Activated CD8-positive, alpha-beta memory T cell treated with anti-CD3 and anti-CD28 coated beads for 4 hours (primary cell): ENCODE measurements at places on chromosomes 7 and 10.

DNA sequence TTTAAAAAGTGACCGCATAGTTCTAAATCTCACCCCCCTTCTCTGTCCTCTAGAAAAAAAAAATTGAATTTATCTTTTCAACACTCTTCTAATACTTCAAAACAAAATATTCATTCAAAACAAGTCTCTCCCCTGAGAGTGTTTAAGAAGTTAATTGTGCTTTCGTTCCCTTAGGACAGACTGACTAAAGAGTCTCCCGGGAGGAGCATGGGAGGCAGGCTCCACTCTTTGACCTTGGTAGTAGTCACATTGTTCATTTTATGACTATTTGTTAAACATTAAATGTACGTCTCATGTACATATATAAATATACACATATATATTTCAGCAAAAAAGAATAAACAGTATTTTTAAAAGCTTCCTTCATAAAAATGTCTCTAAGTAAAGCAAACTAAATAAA, 35.3 kb upstream of the SPOCK2 start:
- no peak for DNase-seq

GRCh38 chr7:134766779-134767519, 12.5 kb upstream of the CALD1 start:
- no peak for DNase-seq

DNA sequence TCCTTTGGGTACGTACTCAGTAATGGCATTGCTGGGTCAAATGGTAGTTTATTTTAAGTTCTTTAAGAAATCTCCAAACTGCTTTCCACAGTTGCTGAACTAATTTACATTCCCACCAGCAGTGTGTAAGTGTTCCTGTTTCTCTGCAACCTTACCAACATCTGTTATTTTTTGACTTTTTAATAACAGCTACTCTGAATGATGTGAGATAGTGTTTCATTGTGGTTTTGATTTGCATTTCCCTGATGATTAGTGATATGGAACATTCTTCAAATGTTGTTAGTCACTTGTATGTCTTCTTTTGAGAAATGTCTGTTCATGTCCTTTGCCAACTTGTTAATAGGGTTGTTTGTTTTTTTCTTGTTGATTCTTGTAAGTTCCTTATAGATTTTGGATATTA, 558.9 kb downstream of the SH2D4B start:
- no peak for DNase-seq

- DNase-seq = no peak
Measured at GRCh38 chr7:99731638-99732374, 3.2 kb downstream of the CYP3A7 start.

- no peak for DNase-seq
Measured at GRCh38 chr10:2659660-2660209, 407.6 kb upstream of the PFKP start.

GRCh38 chr7:44982970-44983369, 4.2 kb upstream of the MYO1G start:
- no peak for DNase-seq

DNA sequence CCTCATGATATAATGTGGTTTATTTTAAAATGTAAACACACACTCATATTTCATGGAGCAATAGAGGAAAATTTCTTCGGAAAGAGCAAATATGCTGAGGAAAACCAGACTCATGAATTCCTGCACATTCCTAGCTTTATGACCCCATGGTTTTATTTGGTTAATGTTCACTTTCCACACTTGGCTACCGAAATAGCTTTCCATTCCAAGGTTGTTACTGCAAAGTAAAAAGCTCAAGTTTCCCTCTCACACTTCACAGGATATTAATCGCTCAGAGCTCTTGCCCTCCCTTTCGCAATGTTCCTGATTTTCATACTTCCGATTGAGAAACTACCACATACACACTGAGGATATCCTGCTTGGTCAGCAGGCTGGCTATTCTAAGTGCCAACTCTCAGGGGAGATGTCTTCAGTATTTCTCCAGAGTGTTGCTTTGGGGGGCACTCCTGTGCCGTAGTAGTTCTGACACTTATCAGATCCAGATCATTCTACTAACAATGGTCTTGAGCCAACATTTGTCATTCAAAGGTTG, 77.5 kb upstream of the STEAP1B start:
- no peak for DNase-seq

GRCh38 chr7:96993094-96993865, 12.1 kb upstream of the DLX6 start:
- DNase-seq = no peak

DNA sequence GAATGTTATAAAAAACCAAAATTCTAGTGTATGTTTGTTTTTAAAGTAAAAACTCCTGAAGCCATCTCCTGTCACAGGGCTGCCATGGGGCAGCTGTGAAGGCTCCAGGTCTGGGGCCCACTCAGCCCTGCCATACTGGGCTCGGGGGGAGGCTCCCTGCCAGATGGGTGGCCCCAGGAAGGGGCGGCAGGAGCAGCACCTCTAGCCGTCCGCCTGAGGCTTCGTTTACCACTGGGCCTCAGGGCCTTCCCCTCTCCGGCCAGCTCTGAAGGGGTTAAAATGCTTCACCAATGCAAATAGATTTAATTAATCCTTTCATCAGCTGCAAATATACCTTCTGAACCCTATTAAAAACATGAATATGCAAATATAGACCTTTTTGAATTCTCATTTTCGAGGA, 139.0 kb downstream of the ELFN1 start:
- no peak for DNase-seq

- no peak for DNase-seq
Measured at GRCh38 chr10:120342115-120342714, 114.8 kb upstream of the PLPP4 start.

GRCh38 chr7:128880791-128881457, 18.3 kb downstream of the ATP6V1F start:
- DNase-seq = no peak

GRCh38 chr7:136698977-136699376, 169.5 kb upstream of the CHRM2 start:
- DNase-seq = no peak

DNA sequence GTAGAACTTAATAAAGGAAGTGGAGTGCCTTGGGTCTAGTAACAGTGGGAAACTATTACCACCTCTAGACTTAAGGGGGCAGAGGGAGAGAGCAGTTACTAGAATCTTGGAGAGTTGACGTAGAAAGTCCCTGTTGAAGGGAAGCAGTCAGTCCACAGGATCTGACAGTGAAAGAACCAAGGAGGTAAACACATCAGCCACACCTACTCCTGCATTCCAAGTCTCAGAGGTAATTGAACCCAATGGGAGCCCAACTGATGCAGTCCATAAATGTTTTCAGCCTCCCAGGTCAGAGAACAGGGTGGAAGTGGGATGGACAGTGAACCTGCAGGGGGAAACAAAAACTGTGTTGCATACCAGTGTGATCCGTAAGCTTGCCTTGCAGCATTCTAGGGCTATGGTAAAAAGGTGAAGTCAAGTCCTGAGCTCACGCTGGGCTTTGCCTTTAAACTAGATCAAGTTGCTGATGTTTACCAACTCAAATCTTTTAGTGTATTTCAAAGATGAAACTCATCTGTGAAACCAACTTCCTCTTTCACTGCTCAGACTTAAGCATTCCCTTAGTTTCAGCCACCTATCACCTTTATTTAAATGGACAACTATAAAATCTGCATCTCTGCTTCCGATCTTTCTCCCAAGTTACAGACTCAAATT, 57.2 kb downstream of the SLC16A12 start:
- no peak for DNase-seq

GRCh38 chr10:17220652-17221100, 7.4 kb upstream of the VIM start:
- DNase-seq = no peak

DNA sequence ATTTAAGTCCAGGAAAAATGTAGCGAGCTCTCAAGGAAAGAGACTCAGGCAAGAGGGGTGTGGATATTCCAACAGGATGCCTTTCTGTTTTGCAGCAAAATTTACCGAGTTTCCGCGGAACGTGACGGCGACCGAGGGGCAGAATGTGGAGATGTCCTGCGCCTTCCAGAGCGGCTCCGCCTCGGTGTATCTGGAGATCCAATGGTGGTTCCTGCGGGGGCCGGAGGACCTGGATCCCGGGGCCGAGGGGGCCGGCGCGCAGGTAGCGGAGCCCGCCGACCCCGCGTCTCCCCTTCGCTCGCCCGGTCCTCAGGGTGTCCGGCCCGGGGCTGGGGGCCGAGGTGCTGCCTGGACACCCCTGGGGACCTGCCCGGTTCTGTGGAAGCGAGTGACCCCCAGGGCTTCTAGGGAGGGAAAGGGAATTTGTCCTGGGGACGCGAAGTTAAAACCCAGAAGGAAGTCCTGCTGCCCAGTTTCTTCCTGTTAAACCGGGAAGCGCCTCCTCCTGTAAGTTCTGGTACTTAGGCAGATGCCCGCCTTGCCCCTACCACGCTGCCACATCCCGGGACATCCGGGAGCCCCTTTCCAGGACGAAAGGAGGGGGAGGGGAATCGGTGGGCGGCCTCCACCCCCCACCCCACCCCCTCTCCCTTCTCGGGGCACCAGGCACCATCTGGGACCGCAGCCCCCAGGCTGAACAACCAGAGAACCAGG, 2.5 kb downstream of the VSTM2A start:
- DNase-seq = no peak

- no peak for DNase-seq
Measured at GRCh38 chr7:105014693-105015389, 836 bp downstream of the KMT2E start.

DNA sequence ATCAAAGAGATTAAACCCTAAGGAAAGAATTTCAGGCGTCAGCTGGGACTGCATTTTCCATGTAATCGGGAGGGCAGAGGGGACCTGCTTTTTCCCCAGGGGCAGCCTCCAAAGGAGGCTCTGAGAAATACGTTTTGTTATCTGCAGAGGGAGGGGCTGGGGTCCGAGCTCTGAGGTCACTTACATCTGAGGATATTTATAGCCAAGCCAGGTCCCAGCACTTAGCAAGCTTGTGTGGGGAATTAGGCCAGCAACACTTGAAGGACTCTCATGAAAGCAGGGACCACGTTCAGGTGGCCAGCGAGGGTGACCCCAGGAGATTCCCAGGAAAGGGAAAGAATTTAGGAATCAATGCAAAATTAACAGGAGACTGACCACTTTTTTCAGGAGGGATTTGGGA, 20.6 kb upstream of the GDI2 start:
- DNase-seq = no peak

DNA sequence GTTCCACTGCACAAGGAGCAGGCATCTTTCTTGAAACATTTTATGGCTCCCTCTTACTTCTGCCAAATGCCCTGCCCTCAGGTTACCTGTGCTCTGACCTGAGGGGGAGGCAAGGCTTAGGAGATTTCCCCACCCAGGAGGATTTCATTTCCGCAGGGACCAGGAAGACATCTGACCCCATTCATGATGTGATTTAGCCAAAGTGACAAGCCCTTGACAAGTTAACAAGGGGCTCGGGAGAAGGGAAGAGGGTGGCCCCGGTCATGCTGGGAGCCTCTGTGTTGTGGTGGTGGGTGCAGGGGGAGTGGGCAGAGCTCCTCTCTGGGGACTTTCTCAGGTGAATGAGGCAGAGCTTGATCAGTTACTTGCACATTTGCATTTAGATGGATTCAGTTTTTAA, 18.9 kb downstream of the GIMAP5 start:
- no peak for DNase-seq

GRCh38 chr7:31882187-31882586, 188.0 kb downstream of the PDE1C start:
- DNase-seq = no peak

DNA sequence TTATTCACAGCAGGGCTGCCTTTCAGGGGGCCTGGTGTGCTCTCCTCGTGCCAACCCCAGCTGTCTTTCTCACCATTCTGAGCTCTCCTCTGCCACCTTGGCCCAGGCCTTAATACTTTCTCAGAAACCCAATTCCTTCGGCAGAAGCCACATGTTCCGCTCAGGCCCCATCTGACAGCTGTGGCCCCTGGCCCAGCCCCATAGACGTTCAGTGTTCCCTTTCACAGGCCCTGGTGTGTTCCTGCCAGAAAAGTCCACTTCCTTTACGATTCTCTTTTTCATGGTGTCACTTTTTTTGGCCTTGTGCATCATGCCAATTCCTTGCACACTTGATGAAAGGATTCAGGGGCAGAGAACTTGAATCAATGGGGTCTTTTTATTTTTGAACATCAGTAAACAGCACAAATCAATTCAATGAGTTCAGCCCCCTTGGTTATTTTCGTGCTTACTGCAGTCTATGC, 15.9 kb upstream of the GPNMB start:
- DNase-seq = no peak

DNA sequence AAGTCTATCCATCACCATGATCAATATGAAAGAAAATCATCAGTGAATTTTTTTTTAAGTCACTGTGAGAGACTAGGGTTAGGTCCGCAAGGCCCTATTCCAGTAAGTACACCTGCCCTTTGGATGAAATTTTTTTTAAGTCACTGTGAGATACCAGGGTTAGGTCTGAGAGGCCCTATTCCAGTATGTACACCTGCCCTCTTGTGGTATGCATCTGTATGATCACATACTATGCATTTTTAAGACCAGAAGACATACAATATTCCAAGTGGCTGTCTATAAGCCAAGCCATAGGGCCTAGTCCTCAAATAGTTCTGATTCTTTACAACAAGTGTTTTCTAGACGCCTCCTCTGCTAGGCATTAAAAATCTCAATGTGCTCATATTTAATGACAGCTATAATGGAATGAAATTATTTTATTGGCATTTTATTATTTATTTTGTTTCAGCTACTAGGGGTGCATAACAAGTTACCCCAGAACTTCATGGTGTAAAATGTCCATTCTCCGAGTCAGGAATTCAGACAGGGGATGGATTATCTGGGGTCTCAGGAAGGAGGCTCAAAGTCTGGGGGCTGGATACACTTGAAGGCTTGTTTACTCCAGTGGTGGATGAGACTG, 53.1 kb downstream of the TEX36 start:
- no peak for DNase-seq

DNA sequence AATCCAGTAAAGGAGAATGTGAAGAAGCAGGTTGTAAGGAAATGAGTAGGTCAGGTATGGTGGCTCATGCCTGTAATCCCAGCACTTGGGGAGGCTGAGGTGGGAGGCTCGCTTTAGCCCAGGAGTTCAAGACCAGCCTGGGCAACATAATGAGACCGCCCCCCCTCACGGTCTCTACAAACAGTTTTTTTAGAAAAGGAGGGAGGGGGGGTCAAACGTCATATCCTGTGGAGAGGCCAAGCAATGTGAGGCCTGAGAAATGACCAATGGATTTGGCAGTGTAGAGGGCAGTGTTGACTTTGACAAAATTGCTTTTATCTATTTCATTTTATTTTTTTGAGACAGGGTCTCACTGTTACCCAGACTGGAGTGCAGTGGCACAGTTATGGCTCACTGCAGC, 2.3 kb upstream of the DNAJB12 start:
- DNase-seq = no peak

DNA sequence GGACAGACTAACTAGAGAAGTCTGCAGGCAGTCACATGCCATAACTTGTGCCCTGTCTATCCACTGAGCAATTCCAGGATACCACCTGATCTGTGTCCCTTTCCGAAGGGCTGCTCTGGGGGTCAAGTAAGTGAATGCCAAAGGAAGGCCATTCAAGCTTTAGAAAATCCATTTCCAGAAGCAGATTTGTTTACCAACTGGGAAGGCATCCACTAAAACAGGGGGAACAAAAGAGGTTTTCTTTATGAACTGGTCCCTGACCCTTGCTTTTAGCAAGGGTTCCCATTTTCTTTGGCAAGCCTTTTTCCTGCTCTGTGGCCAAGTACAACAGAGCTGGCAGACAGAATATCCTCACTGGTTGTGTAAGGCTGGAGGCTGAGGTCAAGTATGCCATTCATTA, 36.5 kb downstream of the ITPRID1 start:
- no peak for DNase-seq

- no peak for DNase-seq
Measured at GRCh38 chr10:29760138-29760900, 125.5 kb upstream of the SVIL start.
